ENCODE measurements at places on chromosomes 11 and 22. TPM values are rescaled to one million over a fixed set of nuclear protein-coding genes. Genes with fewer than 3 reads are reported as not detected.

- no peak for DNase-seq
Measured at GRCh38 chr11:122882189-122882856, at the start of gene JHY. JHY (plus strand) TSS chr11:122882759; CDS start chr11:122885850, 3,091 bp downstream.

GRCh38 chr11:57646194-57646798 is 3.4 kb downstream of the YPEL4 start:
- DNase-seq = no peak

Gene TLCD5
- 7.1 TPM for total RNA-seq

DNA sequence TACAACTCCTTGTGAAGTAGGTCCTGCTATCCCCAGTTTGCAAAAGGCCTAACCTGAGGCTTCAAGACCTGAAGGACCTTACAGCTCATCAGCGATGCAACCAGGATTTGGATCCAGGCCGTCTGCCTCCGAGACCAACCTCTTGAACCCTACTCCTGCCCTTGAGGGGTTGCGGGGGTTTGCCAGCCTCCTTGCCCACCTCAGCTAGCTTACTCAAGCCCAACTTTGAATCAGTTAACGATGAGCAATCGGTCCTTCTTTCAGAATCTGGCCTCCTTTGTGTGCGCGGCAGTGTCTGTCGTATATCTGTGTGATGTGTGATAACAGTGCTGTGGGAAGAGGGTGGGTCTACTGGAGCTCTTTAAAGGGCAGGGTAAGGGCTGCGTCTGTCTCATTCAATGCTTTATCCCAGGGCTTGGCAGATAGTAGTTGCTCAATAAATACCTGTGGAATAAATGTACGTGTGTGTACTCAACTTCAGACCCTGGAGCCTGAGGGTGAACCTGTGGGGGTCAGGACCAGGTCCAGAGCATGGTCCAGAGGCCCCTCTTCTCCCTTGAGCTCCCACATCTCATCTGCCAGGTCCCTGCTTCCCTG is 3.2 kb downstream of the CHRM1 start:
- DNase-seq = no peak

Gene ANAPC15
- 72.6 TPM for total RNA-seq

DNA sequence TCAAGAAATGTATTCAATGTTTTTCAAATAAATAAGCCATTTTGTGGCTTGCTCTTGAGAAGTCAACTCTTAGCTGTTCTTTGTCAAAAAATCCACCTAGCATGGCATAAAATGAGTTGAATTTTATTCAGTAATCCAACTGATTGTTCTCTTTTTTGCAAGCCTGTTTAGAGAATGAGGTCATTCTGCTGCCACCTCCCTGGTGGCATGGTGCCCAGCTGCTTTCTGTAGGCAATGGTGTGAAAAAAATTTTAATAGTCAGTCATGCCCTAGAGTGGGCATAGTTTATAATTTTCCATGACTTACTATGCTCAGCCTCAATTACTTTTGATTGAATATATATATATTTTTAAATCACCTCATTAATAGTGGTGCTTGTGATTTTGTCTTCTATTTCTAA is 177.2 kb downstream of the INSC start:
- DNase-seq = no peak

DNA sequence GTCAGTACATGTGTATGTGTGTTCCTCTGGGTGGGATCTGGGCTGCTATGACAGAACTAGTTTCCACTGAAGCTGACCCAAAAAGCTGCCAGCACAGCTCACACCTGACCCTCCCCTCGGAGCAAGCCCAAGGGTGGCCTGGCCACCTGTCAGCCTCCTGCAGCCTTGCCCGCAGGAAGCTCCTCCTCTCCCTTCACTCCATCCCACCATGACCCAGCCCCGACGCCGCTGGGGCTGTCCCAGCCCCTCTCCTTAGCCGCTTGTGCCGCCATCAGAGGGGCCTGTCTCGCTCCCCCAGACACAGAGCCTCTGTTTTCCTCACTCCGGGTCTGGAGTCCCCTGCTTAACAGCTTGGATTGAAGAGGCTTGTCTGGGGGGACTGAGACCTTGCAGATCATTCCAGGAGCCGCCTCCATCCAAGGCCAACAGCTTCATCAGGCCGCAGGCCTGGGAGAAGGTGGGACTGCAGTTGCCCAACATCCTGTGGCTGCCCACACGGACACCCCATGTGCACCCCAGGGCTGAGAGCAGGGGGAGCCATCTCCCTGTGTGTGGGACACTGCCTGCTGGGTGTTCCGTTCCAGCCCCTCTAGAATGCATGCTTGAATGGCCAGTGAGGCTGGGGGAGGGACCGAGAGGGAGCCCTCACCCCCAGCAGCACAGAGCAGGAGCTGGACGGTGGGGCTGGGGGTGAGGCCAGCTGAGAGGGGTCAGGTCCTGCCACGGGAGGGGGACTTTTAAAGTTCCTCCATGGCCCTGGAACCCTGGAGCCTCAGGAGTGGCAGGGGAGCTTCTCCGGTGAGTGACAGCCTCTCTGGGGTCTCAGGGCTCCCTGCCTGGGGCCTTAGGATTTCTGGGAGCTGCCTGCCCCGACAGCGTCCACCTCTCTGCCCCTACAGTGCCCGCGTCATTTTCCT is 696 bp downstream of the MRGPRF start:
- DNase-seq = no peak
